Uterus (tissue), 4 donors: ENCODE measurements at places on chromosomes 3 and 15. TPM values are rescaled to one million over a fixed set of nuclear protein-coding genes. Genes with fewer than 3 reads are reported as not detected.

Gene SLC12A8
- total RNA-seq = 4.7 TPM

Gene PRR20G
- not detected for total RNA-seq

Gene TAGLN3
- 11.2 TPM for total RNA-seq

- no peak for DNase-seq
Measured at GRCh38 chr3:140630366-140630765, 47.5 kb upstream of the TRIM42 start.

Gene KBTBD12
- total RNA-seq = not detected
